ENCODE measurements at places on chromosomes 3 and 15.
A peak's percentile ranks its signal among the peaks of the same experiment; 100 is the strongest.

DNA sequence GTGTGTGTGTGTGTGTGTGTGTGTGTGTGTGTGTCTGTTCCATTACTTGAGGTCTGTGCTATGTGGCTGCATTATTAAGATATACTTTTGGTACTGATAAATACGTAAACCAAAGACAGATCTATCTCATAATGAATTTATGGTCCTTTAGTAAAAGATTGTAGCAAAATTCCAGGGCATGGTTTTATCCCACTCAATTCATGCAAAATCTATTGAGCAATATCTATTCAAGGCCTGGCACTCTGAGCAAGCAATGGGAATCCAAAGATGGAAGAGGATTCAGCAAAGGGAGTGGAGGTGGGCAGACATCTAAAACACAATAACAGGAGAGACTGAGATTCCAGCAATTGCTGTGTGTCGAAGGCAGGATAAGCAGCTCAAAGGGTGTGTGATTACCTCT is 86.8 kb downstream of the RFTN1 start:
- no peak for DNase-seq

GRCh38 chr15:29880886-29881285 is 58.6 kb upstream of the TJP1 start:
- no peak for DNase-seq

DNA sequence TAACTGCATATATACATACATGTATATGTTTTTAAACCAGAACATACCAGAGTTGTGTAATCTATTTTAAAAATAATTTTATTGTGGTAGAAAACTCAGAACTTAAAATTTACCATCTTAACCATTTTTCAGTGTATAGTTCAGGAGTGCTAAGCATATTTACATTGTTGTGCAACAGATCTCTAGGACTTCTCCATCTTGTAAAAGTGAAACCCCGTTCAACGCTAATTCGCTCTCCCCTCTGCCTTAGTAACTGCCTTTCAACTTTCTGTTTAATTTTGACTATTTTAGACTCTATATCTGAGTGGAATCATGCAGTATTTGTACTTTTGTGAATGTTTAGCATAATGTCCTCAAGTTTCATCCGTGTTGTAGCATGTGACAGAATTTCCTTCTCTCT is 51.8 kb upstream of the SSR3 start:
- DNase-seq = peak; percentile 15

DNA sequence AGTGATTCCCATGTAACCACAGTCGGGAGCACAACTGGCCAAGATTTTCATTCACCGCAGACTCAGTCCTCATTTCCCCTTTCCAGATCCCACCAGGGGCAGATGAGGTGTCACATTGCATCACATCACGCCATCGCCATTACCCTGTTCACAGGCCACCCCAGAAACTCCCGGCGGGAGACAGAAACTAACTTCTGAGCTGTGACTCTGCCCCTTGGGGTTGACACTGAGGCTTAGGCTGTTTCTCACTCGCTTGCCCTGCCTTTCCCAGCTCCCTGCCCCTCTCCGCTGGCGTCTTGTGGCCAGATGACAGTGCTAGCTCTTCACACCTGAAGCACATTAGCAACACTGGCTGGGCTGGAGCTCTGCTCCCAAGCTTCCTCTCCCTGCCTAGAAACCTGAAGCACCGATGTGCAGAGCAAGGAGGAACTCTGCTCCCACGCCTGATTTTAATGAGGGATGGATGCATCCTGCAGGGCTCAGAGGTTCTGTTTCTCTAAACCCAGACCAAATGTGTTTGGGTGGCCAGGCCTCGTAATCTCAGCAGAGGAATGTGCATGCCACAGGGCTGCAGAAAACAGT is 88.8 kb upstream of the CTDSPL start:
- peak; percentile 8 for DNase-seq

GRCh38 chr3:4732925-4733324 is 239.8 kb downstream of the ITPR1 start:
- no peak for DNase-seq

- DNase-seq = peak; percentile 25
Observed at GRCh38 chr3:174363256-174363655, 495.9 kb upstream of the NAALADL2 start.

GRCh38 chr15:40239693-40240618 is 1.1 kb downstream of the PAK6 start:
- no peak for DNase-seq

GRCh38 chr3:8450618-8451017 is 51.0 kb upstream of the LMCD1 start:
- peak; percentile 40 for DNase-seq

- DNase-seq = no peak
Observed at GRCh38 chr3:19263606-19264005, 115.3 kb downstream of the KCNH8 start.

DNA sequence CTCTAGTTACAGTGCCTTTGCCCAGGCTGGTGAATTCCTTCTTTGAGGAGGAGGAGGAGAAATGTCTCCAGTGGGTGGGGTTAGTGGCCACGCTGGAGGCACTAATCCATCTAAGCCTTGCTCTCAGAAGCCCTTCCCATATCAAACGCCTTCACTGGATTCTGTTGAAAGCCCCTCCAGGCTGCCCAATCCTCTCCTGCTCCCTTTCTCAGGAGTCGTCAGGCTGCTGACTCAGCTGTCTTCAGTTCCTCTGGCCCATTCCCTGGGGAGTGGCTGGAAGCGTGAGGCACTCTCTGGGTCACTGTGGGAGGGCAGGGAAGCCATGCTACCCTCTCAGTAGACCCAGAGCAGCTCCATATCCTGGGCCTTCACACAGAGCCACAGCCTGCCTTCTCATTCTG is 2.7 kb downstream of the AP2M1 start:
- peak; percentile 63 for DNase-seq

GRCh38 chr3:46537316-46537715 is 28.8 kb downstream of the LRRC2 start:
- no peak for DNase-seq

- no peak for DNase-seq
Observed at GRCh38 chr3:52904552-52904951, 7.2 kb upstream of the STIMATE start.

DNA sequence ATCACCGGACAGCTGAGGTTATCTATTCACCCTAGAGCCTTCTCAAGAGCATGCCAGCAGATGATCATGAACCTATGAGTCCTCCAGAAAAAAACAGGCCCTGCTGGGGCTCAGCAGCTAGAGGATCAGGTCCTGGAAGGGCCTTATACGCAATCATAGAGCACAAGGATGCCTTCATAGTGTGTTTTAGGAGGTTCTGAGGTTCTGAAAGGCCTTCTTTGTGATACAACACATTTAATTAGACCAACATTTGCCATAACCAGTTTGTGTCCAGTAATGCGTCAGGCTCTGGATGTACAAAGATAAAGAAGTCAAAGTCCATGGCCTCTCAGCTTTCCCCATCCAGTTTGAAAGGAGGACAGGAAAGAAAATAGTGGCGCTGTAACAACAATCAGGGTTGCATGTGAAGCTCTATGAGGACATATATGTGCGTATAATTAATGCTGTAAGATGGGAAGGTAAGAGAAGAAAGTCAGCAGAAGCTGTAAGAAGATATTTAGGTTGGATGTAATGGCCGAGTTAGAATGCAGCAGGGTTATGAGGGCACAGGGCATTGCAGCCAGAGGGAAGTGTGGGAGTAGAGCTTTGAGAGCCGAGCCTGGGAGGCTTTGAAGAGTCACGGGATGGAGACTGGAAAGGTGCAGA is 302.6 kb upstream of the TBL1XR1 start:
- no peak for DNase-seq

DNA sequence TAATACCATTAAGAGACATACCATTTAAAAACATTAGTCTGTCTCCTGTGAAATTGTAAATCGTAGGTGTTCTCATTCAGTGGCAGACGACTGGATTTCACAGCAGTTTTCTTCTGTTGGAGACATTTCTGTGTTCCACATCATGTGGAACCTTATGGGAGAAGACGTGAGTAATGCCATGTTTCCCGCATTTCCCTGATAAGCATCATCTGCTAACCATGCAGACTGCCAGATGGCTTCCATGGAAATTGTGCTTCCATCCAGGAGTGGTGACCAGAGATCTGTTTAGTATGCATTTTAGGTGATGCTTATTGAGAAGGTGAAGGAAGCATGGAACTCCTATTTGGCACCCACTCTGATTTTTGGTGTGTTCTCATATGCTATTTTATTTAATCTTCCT is 28.4 kb upstream of the ST3GAL6 start:
- DNase-seq = no peak

- DNase-seq = no peak
Observed at GRCh38 chr3:151169262-151169947, 33.6 kb downstream of the GPR171 start.

GRCh38 chr3:144033240-144033589 is 61.6 kb downstream of the DIPK2A start:
- no peak for DNase-seq

DNA sequence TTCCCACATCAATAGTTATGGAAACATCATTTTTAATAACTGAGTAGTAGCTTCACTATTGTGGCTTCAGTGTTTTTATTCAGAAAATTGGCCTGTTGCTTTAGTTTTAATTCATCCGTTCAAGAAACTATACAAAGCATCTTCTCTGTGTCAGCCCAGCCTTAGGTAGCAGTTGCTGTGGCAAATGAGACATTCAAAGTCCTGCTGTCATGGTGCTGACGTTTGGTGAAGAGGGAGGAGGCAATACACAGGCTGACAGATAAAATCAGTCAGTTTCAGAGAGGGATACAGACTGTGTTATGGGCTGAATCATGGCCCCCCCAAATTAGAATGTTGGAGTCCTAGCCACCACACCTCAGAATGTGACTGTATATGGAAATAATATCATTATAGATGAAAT is 56.5 kb downstream of the SLC7A14 start:
- no peak for DNase-seq

DNA sequence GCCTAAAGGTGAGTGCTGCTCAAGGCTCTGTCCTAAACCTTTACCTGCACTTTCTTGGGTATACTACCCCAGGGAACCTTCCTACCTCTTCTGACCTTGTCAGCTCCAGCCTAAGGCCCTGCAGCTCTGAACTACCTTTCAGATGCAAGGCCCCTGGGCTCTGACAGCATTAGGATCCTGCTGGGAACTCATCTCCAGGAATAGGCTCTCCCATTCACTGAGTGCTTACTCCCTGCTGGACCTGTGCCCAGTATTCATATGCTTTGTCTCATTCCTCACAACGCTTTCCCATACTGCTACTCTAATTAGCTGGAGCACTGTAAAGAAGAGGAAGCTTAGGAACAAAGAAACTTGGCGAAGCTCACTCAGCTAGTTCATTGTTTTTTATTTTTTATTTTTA is 53.8 kb upstream of the RAB6B start:
- DNase-seq = no peak

- DNase-seq = no peak
Observed at GRCh38 chr15:31447931-31448634, 121.4 kb downstream of the KLF13 start.

- DNase-seq = no peak
Observed at GRCh38 chr3:30602946-30603345, 3.5 kb upstream of the TGFBR2 start.

DNA sequence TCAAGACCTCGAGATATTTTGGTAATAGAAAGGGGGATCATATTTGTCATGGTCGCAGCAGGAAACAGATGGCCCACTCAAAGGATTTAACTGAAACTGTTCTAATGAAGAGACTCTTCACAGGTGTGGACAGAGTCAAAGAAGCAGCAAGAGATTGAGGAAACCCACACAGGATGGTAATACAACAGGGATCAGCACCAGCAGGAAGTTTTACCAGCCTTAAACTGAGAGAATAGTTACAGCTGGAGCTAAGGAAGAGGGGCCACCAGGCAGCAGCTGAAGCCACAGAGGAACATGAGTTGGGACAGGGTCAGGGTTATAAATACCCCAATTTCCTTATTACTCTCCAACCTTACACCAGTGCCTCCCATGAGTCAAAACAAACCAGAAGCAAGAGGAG is 131.8 kb upstream of the UBE2E2 start:
- no peak for DNase-seq

DNA sequence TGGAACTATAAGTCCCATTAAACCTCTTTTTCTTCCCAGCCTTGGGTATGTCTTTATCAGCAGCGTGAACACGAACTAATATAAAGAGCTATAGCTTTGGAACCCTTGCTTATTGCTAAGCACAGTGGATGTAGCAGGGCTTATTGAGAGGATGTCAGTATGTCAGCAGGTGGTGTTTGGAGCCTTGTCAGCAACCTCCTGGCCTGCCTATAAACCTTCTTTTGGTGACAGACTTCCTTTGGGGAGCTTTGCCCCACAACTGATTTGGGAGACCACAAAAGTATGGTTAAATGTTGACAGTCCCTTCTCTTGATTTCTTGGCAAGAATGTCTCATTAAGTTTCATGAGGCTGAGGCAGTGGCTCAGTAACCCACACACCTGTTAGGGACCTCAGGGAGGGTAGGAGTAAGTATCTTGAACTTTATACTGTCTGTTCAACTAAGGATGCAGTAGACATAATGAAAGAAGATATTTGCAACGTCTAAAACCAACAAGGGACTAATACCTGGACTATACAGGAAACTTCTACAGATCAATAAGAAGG is 14.8 kb downstream of the CCNDBP1 start:
- DNase-seq = no peak

DNA sequence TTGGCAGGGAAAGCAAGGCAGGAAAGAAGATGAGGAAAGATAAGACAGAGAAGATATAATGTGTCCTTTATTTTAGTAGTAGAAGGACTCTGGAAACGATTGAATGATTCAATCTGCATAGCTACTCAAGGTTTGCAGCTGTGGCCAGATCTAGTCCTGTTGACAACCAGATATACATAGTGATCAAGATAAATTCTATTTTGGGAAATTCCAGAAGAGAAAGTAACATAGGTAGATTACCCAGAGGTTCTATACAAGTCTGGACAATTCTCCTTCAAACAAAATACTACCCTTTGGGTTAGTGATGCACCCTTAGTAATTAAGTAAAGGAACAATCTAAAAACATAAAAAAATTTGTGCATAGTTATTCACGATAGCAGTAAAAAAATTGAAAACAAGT is 9.4 kb downstream of the TERC start:
- DNase-seq = no peak

GRCh38 chr3:50204804-50205412 is at the start of gene SLC38A3:
Gene SLC38A3 (plus strand): TSS chr3:50205271. CDS start chr3:50214200, 8,929 bp downstream.
- peak; percentile 55 for DNase-seq

DNA sequence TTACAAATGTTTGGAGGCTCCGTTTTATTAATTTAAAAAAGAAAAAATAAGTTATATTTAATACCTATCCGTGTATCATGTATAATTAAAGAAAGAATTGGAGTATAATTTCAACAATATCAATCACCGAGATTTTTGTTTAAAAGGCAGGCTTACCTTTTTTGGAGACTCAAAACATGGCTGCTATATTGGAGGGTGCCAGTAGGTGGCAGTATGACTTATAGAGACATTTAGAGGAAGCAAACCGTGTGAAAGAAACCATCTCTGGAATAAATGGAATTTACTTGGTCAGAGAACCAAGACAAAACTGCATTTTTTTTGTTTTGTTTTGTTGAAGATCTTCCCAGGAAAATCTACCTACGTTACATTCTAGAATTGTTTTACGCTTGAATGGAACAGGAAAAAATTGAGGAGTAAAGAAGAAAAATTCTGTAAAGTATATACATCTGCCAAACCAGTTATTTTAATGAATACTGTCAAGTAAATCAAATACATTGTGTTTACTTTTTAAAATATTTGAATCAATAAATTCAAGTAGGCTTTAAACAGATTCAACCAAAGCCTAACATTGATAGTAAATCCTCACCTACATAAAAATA is 802.6 kb upstream of the ALCAM start:
- peak; percentile 55 for DNase-seq

GRCh38 chr3:174329321-174329720 is 529.8 kb upstream of the NAALADL2 start:
- DNase-seq = peak; percentile 48

GRCh38 chr3:58355179-58355578 is 22.5 kb downstream of the PXK start:
- DNase-seq = no peak

- DNase-seq = no peak
Observed at GRCh38 chr15:72534523-72534922, 60.4 kb downstream of the ARIH1 start.

Data from adipocyte (in vitro differentiated cells).